H1 (cell line): ENCODE measurements at places on chromosomes 7 and 10. TPM values are rescaled to one million over a fixed set of nuclear protein-coding genes. Genes with fewer than 3 reads are reported as not detected.

The IKZF1 gene
- total RNA-seq: 0.71 and 0.74 TPM in 2 replicates

The GRIFIN gene
- total RNA-seq: not detected in 2 replicates

The CALCR gene
- total RNA-seq: 3.0 and 3.6 TPM in 2 replicates

The SMO gene
- total RNA-seq: 61.2 and 64.5 TPM in 2 replicates

The CYP3A4 gene
- not detected in 2 replicates for total RNA-seq

The TCAF2 gene
- 0.20 and 0.31 TPM in 2 replicates for total RNA-seq

The TRIL gene
- 5.5 and 5.8 TPM in 2 replicates for total RNA-seq

The RBM20 gene
- total RNA-seq: 0.29 and 0.63 TPM in 2 replicates

The TRDMT1 gene
- total RNA-seq: 20.2 and 21.4 TPM in 2 replicates

The FRMPD2 gene
- 0.07 and 0.10 TPM in 2 replicates for total RNA-seq

The SUN3 gene
- not detected in 2 replicates for total RNA-seq

The GPER1 gene
- 0.24 and 0.52 TPM in 2 replicates for total RNA-seq

The NEUROG3 gene
- total RNA-seq: 0.31 TPM in 1 of 2 replicates, not detected in the other

The SPDYE8 gene
- not detected in 2 replicates for total RNA-seq

The UCMA gene
- 4.1 and 4.6 TPM in 2 replicates for total RNA-seq

The SH2D4B gene
- 0.10 and 0.13 TPM in 2 replicates for total RNA-seq

The CNPY1 gene
- total RNA-seq: not detected in 2 replicates

The GIMAP7 gene
- total RNA-seq: not detected in 2 replicates
